ENCODE measurements at places on chromosomes 3 and 15.
A peak's percentile ranks its signal among the peaks of the same experiment; 100 is the strongest.

DNA sequence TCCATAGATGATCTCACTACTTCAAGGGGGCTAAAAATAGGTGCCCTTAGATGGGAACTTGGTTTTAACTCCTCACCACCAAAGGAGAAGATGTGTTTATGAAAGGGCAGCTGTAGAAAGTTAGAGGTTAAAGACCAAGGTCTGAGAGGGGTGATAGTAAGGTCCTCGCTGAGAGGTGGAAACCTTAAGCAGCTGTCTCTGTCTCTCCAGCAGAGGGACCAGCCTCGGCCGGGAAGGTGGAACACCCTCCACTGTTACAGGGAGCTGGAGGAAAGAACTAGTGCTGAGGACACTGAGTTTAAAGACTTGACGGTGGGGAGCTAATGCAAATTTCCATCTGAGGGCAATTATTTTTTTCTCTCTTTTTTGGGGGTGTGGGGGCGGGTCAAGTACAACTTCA is 8.9 kb upstream of the RLBP1 start:
- no peak for DNase-seq

DNA sequence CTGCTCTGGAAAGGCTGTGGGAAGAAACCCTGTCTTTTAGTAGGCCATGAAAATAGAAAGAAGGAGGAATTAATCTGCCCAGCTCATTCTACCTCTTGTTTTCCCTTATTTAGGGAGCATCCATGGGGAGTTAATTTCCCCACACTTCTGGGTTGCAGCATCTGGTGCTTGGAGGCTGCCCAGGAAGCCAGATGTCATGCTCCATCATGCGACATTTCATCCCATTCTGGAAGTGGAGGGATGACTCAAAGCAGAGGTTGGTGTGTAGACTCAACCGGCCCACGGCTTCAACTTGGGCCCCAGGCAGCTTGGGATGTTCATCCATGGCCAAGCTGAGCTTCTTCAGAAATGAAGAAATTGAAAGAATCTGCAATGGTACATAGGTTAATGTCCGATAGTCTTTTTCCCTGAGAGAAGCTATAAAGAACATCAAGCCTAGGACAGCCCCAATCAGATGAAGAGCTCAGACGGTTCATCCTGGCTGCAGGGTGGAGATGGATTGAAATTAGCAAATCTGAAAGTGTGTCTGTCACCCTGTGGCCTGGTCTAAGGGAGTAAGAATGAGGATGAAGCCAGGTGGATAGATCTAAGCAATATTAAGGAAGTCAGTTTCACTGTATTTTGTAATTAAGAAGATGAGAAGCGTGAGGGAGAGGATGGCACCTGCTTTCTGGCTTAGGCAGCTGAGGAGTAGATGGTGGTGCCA is 24.5 kb upstream of the PROK2 start:
- DNase-seq = no peak

DNA sequence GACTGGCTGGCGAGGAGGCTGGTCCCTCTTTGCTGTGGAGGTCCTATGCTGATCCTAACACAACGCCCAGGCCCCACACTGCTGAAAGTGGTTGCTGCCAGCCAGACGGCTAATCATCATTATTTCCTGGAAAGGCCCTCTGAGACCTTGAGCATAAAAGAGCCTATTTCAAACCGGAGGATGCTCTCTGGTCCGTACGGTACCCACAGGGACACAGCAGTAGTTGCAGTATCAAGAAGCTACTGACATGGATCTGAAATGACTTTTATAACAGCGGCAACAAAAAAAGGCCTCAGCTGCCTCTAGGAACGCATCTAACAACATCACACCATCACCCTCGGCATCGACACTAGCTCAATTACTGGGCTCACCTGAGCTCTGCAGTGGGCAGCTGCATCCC is 59.1 kb upstream of the FOXB1 start:
- no peak for DNase-seq

GRCh38 chr3:38003371-38003816 is 12.8 kb downstream of the VILL start:
- DNase-seq = peak; percentile 36

- DNase-seq = no peak
Observed at GRCh38 chr3:144128108-144128892, 156.7 kb downstream of the DIPK2A start.

- DNase-seq = no peak
Observed at GRCh38 chr3:134361162-134361835, 12.9 kb downstream of the AMOTL2 start.

DNA sequence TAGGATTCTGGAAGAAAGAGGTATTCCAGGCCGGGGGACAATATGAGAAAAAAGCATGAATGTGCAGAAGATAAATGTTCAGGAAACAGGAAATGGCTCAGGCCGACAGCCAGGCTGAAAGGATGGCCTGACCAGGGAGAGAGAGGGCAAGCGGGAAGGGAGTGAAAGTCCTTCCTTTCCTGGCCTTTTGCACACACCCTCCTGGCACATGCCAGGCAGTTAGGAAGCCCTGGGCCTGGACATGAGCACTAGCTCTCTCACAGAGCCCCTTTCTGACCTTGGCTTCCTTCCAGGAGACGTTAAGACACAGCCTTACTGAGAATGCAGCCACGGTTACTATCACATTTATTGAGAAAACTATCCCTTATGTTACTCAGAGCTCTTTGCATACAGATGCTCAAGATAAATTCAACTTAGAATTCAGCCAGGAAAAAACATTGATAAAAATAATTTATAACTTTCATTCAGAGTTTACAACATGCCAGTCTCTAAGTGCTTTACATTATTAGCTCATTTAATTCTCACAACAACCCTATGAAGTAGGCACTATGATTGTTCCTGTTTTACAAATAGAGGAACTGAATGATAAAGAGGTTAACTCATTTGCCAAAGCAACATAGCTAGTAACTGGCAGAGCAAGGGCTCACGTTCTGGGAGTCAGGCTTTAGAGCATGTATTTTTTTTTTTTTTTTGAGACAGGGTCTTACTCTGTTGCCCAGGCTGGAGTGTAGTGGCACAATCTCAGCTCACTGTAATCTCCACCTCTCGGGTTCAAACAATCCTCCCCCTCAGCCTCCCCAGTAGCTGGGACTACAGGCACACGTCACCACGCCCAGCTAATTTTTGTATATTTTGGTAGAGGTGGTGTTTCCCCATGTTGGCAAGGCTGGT is 39.4 kb upstream of the SMAD3 start:
- DNase-seq = no peak

DNA sequence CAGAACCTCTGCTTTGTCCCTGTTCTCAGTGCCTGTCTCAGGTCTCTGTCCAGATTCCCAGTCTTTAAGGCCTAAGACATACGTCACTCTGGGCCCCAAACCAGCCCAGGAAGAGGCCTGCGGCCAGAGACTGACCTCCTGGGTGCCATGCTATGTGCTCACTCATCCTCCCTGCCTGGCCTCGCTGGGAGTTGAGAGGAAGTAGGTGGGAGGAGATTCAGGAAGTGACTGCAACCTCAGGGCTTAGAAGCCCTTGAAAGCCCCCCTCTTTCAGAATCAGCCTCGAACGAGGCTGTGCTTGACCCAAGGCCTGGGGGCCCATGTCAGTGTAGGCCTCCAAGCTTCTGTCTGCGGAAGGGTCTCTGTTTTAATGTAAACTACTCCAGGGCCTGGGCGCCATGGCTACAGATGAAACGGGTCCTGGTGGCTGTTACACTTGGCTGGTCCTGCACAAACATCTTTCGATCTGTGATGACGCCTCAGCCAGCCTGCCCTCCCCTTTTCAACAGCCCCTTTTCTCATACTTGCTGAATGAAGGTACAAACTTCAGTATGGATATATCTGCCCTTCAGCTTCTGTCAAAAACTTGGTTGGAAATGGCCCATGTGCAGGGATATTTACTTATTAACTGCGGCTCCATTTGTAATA is 11.7 kb downstream of the RASGRF1 start:
- no peak for DNase-seq

GRCh38 chr3:123374016-123374415 is 74.9 kb downstream of the ADCY5 start:
- DNase-seq = no peak

- DNase-seq = peak; percentile 72
Observed at GRCh38 chr3:46293991-46294833, 52.0 kb downstream of the CCR3 start.

DNA sequence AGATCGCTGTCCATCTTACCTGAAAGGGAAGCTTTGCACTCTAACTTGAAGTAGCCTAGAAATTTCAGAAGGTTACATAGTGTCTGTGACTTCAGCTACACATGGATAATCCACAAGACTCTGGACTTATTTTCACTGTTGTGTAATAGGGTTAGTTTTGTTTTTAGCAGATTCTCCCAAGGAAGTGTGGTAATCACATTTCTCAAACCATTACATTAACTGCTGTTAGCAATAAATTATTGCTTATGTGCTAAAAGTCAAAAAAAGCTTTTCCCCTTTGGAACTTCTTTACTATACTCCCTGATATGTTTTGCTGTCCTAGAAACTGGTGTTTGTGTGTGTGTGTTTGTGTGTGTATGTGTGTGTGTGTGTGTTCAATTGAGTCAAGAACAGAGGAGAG is 351.8 kb upstream of the TPRG1 start:
- DNase-seq = no peak

Data from activated T-cell treated with anti-CD3 and anti-CD28 coated beads for 24 hours (primary cell).